ENCODE measurements at places on chromosomes 7 and 10.

- no peak for DNase-seq
Observed at GRCh38 chr7:86961686-86962085, 97.8 kb downstream of the ELAPOR2 start.

DNA sequence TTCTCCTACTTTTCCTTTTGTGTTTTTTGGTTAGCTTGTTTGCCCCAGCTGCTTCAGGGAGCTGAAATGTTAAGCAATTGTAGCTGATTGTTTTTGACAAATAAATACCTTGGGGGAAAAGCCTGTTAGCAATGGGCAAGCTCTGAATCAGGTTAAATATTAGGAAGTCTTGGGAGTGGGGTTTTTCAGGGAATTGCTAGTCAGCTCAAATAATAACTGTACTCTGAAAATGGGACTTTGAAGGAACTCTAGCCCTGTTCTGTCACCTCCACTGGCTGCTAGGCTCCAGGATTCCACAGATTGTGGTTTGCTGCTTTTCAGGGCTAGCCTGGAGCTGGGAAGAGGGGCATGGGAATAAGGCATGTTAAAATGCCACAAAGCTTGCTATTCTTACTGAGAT, 39.5 kb downstream of the ADK start:
- no peak for DNase-seq

GRCh38 chr10:3769556-3769955, 15.5 kb downstream of the KLF6 start:
- no peak for DNase-seq

GRCh38 chr7:129907122-129907736, 45.5 kb downstream of the UBE2H start:
- peak; percentile 10 for DNase-seq

- no peak for DNase-seq
Observed at GRCh38 chr7:148804343-148805235, 79.5 kb downstream of the EZH2 start.

DNA sequence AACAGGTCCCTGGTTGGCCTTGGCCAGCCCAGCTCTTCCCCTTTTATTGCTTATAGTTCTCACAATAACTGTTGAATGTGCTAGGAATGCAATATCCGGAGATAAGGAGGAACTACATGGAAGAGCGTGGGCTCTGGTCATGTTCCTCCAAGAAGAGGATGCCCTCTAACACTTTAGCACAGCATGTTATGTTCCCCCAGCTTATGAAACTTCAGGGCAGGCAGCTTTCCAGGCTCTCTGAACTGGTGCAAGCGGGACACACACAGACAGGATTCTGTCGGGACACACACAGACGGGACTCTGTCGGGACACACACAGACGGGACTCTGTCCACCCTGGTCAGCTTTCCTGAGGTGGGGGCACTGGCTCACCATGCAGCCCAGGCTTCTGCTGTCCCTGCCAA, 141.6 kb downstream of the PKD1L1 start:
- no peak for DNase-seq

GRCh38 chr10:129869596-129870473, 94.2 kb downstream of the EBF3 start:
- no peak for DNase-seq

DNA sequence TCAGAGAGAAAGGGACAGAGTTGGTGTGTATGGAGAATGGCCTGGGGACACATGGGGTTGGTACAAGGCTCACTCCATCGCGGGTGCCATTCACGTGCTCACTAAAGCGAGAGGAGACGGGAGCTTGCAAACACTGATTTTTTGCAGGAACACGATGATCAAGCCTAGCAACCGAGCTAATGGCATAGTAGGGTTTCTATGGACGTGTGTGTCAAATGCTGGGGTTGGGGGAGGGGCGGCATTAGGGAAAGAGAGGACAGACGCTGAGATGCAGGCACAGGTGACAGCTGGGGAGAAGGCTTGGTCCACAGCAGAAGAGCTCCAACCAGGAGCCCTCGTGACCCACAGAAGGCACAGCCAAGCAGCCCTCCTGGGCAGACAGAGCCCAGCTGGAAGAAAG, 33.9 kb downstream of the RCC1L start:
- no peak for DNase-seq

- no peak for DNase-seq
Observed at GRCh38 chr10:22932626-22933370, 4.9 kb downstream of the ARMC3 start.

DNA sequence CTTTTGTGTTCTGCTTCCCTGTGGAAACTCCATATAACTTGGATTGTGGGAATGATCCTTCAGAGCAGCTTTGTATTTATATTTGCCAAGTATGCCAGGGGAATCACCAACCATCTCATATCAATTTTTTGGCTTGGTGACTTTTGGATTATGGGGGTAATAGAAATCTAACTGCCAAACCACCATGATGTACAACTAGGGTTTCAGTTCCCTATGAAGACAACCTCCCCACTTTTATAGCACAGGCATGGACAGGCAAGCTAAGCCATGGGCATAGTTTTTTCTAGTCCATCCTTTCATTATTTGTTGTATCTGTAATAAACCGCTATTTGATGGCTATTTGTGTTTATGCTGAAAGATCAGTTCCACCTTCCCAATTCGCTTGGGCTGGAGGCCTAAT, 17.7 kb downstream of the NPY start:
- no peak for DNase-seq

- no peak for DNase-seq
Observed at GRCh38 chr10:80132299-80133139, at the start of gene PLAC9. Gene PLAC9, plus strand, starts transcription at chr10:80132730. Its CDS starts 33 bp downstream, at chr10:80132763.

DNA sequence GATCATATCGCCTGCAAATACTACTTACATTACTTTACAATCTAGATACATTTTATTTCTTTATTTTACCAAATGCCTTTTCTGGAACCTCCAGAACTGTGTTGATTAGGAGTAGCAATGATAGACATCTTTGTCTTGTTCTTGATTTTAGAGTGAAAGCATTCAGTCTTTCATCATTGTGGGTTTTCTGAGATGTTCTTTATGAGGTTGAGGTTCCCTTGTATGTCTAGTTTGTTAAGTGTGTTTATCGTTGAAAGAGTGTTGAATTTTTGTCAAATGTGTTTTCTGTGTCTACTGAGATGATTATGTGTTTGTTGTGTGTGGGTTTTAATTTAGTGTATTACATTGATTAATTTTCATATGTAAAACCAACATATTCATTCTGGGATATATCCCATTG, 17.1 kb downstream of the SEPTIN7 start:
- DNase-seq = no peak

GRCh38 chr10:110502072-110502845, 4.6 kb downstream of the DUSP5 start:
- DNase-seq = no peak

All from CD4-positive, alpha-beta memory T cell (primary cell).